Activated CD4-positive, alpha-beta T cell treated with anti-CD3 and anti-CD28 coated beads, Interleukin-2, amount 50 U/mL, for 16 hours (primary cell): ENCODE measurements at places on chromosomes 3 and 15.
A peak's percentile ranks its signal among the peaks of the same experiment; 100 is the strongest.

DNA sequence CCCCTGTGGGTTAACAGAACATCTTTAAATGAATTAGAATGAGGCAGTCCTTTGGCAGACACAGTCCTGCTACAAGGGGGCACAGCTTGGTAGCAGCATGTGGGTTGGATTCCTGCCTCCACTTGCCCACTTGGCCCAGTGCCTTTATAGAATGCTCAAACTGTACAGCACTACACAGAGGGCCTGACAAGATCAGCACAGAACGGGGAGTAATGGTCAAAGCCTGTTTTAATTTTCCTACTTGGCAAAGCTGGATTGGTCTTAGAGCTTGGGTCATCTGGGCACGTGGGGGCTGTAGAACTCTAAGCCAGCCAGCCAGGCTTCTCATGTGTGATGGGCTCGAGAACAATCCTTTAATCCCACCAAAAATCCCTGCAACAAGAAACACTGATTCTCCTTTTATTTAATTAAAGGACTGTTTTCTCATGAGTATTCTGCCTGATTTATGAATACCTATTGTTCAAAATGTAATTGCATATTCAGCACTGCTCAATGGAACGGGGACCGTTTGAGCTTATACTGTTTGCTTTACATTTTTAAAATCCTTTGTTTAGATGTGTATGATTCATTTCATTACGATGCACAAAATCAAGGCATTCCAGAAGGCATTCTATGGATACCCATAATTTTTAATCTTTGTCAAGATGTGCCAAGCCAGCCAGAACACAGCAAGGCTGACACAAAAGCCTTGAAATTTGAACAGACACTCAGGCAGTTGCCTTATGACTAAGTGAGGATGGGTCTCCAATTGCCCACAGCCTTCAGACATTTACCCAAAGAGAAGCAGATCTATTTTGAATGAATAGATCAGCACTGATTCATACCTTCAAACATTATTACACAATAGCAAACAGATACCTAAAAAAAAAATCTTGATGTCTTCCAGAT is 249.3 kb upstream of the TGFBR2 start:
- no peak for DNase-seq

GRCh38 chr3:31503456-31503855 is 29.3 kb upstream of the STT3B start:
- DNase-seq, result no peak

DNA sequence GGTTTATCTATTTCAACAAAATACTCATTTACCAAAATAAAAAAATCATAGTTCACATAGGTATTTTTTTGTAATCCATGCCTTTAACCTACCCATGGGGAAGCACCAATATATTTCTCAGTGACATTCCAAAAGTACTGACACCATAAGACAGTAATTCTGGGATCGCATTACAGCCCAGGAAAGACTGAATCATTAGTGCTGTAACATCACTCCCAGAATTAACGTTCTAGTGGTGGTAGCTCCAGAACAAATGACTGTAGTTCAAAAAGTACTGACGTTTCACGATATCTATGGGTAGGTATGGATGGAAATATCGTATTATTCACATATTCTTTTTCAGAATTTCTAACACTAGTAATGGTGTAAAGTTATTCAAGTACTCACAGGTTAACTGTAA is 54.3 kb upstream of the NEK10 start:
- no peak for DNase-seq

GRCh38 chr3:197728487-197728886 is 8.2 kb downstream of the RUBCN start:
- no peak for DNase-seq

GRCh38 chr3:132537297-132537696 is 59.8 kb upstream of the ACKR4 start:
- no peak for DNase-seq

GRCh38 chr3:135382621-135383020 is 582.9 kb upstream of the PPP2R3A start:
- no peak for DNase-seq

DNA sequence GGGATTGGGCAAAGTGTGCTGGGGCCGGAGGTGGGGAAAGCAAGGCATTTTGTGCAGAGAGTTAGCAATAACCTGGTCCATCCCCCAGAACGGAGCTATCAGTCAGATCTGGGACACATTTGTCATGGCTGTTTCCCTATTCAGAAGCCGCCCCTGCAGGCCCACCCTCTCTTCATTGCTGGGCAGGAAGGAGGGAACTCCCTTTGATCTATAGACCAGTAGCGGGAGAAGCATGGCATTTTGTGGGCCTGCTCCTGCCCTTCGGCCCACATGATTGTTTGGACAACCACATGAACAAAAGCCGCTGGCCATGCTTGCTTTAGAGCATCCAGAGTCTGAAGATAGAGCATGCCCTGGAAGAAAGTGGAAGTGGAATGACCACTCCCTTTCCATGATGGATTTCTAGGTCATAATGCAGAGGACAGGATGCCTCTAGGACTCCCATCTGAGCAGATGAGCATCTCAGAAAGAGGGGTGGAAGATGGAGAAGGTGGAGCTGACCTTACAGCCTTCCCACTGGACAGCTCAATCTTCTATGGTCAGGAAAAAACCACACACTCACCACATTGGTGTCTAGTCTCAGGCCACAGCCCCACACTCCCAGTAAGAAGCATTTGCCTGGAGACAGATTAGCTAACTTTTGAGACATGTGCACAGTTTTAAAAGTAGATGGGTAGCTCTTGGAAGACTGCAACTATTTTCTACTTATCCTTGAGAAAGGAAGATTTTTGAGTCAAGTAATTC is 11.9 kb upstream of the LRTM1 start:
- DNase-seq, result no peak

DNA sequence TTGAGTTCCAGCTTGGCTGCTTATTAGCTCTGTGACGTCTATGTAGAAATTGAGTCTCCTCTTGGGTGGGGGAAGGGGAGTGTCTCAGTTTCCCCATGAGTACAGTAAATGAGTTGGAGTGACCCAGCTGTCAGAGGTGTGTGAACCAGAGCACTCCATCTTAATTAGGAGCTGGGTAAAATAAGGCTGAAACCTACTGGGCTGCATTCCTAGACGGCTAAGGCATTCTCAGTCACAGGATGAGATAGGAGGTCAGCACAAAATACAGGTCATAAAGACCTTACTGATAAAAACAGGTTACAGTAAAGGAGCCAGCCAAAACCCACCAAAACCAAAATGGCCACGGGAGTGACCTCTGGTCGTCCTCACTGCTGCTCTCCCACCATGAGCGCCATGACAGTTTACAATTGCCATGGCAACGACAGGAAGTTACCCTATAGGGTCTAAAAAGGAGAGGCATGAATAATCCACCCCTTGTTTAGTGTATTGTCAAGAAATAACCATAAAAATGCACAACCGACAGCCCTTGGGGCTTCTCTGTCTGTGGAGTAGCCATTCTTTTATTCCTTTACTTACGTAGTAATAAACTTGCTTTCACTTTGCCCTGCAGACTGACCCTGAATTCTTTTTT is 222.4 kb downstream of the CACNA2D3 start:
- DNase-seq, result no peak

- peak; percentile 49 for DNase-seq
These were observed 219.7 kb downstream of the CD47 start for GRCh38 chr3:107870943-107871638.

DNA sequence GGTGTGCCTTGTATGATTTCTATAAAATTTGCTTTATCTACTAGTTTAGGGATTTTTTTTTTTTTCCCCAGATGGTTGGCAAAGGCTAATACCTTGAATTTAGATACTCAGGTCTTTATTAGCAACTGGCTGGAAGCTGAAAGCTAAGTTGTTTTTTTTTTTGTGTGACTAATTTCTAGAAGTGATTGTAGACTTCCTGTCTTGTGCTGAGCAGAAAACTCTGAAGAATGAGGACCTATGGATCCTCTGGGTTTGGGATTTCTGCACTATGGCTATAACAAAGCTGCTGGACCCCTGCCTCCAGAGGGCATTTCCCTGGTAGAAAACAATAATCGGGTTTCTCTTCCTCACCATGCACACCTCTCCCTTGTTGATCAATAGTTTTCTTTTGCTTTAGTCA is 10.0 kb downstream of the ARIH2 start:
- peak; percentile 29 for DNase-seq

GRCh38 chr3:32867954-32868353 is 50.2 kb downstream of the TRIM71 start:
- DNase-seq, result no peak

GRCh38 chr15:81751256-81751655 is 294.6 kb downstream of the MEX3B start:
- DNase-seq, result no peak

DNA sequence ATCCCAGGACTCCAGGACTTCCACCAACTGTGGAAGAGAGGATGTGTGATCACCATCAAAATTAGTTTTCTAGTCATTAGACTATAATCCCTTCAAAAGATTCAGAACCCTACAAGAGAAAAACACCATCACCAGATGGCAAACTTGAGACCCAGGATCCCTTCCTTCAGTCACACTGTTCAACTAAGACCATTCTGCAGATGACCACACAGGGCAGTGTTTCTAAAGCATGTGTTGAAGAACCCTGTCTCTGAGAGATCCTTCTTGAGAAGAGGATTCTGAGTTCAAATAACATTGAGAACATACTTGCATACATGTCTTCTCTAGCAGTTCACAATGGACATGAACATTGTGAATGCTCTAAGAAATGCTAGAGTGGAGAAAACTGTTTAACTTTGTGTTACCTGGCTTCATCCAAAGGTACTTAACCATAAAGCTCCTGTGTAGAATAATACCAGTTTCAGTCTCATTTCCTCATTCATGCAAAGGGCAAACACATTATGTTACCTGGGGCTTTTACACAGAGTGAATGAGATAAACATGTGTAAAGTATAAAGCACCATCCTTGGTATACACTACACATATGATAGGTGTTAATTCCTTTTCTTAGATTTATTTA is 2.4 kb upstream of the ADGRG7 start:
- no peak for DNase-seq

DNA sequence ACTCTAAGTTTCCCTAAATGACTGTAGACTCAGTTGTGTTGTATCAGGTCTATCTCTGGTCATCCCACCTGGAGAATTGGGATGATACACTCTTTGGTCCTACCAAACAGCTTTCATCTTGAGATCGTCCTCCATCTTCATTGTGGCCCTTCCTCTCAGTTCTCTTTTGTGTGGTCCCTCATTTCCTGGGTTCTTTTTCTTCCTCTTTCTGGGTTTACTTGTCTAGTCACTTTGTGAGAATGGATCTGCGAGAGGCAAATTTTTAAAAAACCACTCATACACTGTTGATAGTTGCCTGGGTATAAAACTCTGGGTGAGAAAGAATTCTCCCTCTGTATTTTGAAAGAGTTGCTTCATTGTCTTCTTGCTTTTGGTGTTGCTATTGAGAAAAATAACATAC is 6.0 kb upstream of the AMOTL2 start:
- DNase-seq, result no peak

- DNase-seq, result peak; percentile 30
These were observed 37.4 kb downstream of the ZNF860 start for GRCh38 chr3:32018757-32019564.

- DNase-seq, result no peak
These were observed 1.5 kb upstream of the P2RY12 start for GRCh38 chr3:151386056-151386455.

DNA sequence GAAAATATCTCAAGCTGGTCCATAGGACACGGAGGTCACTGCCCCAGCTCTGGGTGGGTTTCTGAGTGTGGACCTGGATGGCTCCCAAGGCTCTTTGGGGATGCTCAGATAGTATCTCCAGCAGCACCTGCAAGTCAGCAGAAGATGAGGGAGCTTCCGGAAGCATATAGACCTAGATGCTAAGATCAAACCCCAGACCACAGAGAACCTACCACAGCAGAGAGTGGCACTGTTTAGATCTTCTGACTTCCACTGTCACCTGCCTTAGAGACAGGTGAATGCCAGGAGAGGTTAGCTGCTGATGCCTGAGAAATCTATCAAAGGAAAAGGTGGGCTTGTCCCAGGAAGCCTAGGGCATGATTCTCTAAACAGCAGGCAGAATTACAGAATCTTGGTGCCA is 105.7 kb upstream of the TRPM1 start:
- DNase-seq, result no peak

GRCh38 chr3:7687428-7688147 is 814.0 kb upstream of the LMCD1 start:
- no peak for DNase-seq

DNA sequence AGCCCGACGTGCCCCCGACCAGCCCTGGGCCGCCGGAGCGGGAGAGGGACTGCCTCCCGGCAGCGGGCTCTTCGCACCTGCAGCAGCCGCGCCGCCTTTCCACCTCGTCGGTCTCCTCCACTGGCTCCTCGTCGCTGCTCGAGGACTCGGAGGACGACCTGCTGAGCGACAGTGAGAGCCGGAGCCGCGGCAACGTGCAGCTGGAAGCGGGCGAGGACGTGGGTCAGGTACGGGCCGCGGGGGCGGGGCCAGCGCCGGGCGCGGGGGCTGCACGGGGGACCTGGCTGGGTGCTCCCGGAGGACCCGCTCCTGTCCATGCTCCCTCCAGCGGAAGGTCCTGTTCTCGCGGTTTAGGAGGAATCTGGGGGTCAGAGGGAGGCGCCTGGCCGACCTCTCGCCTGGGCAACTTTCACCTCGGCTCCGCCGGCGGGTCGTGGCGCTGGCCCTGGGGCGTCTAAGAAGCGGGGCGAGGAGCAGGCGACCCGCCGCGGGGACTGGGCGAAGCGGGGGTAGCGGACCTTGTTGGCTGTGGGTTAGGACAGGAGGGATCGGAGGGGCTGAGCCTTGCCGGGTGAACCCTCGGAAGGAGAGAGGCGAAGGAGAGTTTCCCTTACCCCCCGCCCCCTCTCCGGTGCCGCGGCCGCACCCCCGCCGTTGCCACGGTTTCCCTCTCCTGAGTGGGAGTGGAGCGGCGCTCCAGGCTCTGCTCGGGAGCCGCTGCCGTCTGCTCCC is 682 bp downstream of the ITPKA start:
- no peak for DNase-seq
